GM04504 (cell line): ENCODE measurements at places on chromosomes 11 and 22.

DNA sequence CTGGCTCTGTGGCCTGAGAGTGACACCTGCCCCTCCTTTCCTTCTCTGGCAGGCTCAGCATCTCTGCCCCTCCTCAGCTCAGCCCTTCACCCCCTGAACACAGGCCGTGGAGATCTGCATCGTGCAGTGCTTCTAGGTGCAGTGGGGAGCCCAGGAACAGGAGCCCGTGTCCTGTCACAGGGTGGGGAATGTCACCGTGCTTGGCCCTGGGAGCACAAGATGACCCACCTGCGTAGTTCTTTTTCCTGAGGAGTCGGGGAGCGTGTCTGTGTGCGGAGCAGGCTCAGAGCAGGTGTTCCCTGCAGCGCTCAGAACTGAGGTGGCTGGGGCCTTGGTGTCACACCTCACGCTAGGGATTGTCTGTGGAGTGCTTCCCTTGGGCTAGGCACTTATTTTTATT, 10.6 kb downstream of the TBC1D22A start:
- DNase-seq, result no peak

- DNase-seq, result no peak
Observed at GRCh38 chr11:123351375-123351774, 78.7 kb upstream of the GRAMD1B start.

GRCh38 chr11:74871037-74871436, 77.9 kb downstream of the XRRA1 start:
- DNase-seq, result no peak

DNA sequence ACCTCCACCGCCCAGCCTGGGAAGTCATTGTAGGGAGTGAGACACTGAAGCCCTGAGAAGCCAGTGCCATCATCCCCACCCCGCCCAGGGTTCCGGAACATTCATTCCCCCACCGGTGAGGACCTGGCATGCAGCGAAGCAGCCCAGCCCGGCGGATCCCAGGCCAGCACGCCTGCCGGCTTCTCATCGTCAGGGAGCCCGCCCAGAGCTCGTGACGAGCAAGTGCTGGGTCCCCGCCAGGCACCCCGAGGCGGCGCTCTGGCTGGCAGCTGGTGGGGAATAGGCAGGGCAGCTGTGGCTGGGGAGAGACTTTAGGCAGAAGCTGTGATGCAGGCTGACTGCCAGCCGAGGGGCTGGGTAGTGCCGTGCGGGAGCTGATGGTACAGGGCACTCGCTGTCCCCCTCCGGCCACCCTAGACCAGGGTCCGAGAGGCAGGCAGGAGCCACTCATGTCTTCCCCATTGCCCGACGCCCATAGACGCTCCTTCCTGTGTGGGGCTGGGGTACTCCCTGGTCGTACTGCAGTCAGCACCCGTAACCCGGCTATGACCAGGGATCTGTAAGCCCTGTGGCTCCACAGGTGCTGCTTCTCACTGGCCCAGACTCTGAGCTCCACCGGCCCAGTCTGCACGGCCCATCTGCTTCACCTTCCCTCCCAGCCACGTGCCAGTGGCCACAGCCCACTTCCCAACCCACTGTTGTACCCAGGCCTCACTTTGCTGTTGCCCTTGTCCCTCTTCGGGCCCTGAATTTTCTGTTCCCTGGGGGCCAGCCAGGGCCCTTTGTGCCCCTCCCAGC, 24.5 kb upstream of the CABP7 start:
- DNase-seq, result peak; percentile 13

GRCh38 chr11:113192121-113192925, 122.1 kb upstream of the TTC12 start:
- DNase-seq, result no peak

- no peak for DNase-seq
Observed at GRCh38 chr11:9347100-9347499, 32.7 kb upstream of the TMEM41B start.

GRCh38 chr11:58905011-58905720, 34.1 kb upstream of the GLYATL1 start:
- DNase-seq, result no peak
